ENCODE measurements at places on chromosomes 2 and 18. TPM values are rescaled to one million over a fixed set of nuclear protein-coding genes. Genes with fewer than 3 reads are reported as not detected.

The CPLX4 gene
- not detected for total RNA-seq

DNA sequence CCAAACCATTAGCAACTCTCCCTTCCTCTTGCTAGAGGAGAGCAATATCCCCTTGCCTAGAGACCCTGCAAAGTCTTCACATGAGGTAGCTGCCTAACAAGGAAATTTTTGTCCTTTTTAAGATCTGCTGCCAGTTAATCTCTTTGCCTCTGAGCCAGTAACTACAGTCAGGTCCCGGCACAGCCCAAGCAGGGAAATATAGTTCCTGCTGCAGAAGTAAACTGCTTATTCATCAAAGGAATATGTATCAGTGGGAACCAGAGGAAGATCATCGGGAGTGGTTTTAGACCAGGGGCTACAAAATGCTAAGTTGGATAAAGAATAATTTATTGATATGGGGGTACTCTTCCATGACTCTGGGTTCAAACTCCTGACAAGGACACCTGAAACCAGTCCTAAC lies 30.6 kb downstream of the CACNB4 start:
- H3K27ac ChIP-seq: no peak overlapping the region
- no peak overlapping the region for H3K4me3 ChIP-seq
- no peaks in the 10 kb centered on the region for H3K4me1 ChIP-seq
- no peak for DNase-seq

The COMMD1 gene
- total RNA-seq: 16.9 TPM

GRCh38 chr18:47915229-47915628 lies 15.2 kb downstream of the SMAD2 start:
- no peak for DNase-seq
- H3K36me3 ChIP-seq: peaks cover 7% of the 10 kb centered on the region
- H3K27ac ChIP-seq: no peak overlapping the region
